Right ventricle myocardium inferior (tissue), 1 donor: ENCODE measurements at places on chromosomes 2 and 18.

- DNase-seq, result no peak
Measured at GRCh38 chr2:132774189-132774588, 104.2 kb upstream of the LYPD1 start.

- DNase-seq, result no peak
Measured at GRCh38 chr2:231204146-231204545, 5.7 kb downstream of the ARMC9 start.

GRCh38 chr2:74028290-74028689 lies 43.6 kb downstream of the TET3 start:
- DNase-seq, result no peak

DNA sequence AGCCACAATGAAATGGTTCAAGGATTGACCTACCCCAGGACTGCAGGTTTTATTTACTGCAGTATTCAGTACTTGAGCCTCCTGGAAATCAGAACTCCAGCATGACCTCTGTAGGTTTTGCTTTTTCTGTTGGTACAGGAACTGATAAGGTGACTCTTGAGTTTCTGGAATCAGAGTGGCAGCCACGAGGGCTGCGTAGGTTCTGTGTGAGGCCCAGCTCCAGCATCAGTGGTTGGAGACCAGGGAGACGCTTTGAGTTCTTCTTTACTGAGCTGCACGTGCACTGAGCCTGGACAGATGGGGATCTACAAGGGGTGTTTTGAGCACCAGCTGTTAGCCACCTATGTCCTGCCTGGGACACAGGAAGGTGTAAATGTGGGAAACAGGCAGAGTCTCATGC lies 222.7 kb upstream of the EPAS1 start:
- DNase-seq, result no peak

DNA sequence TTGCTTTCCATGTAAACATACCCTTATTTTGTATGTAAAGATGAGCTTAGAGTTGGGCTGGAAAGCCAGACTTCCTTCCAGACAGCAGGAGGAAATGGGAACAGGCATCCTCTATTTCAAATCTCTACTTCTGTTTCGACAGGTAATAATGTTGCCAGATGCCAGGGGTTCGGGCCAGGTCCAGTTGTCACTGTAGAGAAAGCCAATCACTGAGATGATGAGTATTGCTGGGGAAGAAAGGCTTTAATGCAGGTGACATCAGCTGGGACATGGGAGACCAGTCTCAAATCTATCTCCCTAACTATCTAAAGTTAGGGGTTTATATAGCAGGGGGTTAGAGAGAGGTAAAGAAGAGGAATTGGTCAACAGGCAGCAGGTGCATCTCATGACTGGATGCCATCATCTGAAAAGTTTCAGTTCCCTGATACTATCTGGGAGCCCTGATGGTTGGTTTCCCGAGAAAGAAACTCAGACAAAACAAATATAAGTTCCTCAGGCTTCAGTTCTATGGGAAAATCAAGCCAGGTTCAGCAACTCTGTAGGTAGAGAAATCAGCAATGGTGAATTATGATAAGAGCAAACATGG lies 9.3 kb upstream of the MTCL1 start:
- DNase-seq, result no peak

GRCh38 chr2:216394881-216395280 lies 17.4 kb upstream of the SMARCAL1 start:
- no peak for DNase-seq

GRCh38 chr18:30415903-30416302 lies 626.6 kb downstream of the DSC3 start:
- DNase-seq, result no peak

DNA sequence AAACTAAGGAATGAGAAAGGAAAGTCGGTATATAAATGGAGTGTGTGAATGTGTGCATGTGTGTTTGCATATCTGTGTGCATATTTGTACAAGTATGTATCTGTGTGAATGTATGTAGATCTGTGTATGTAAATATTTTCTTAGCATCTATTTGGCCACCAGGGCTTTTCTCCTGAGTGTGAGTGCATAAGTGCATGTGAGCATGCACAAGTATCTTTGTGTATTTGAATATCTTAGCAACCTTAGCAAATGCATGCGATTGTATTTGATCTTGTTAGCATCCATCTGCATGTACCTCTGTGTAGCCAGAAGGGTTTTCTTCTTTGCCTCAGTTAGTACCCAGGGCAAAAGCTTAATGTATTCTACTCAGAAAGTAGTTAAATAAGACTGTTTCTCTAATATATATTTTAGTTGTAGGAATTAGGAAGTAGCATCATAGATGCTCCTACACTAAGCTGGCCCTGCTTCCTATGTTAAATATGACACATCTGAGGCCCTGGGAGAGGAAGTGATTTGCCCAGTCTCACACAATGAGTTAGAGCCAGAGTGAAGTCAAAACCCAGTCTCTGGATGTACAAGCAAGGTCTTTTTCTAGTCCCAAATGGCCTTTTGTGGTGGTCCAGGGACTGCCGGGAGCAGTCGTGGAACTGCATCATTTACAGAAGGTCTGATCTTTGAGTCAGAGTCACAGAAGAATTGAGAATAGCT lies 9.2 kb downstream of the FKBP1B start:
- no peak for DNase-seq

DNA sequence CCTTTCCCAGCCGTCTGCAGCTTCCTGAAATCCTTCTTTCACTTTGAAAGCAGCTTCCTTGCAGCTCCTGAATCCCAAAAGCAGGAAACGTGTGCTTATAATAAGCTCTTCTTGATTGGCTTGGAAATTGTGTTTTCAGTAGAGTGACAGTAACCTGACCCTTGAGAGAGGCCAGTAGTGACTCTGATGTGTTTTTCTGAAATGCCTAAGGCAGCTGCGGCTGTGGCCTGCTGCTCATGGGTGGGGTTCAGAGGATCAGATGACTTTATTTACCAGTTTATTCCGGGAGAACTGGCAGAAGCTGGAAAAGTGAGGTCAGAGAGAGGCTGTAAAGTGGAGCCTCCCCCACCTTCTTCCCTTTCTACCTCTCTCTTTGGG lies 31.9 kb upstream of the RPIA start:
- DNase-seq, result no peak

- no peak for DNase-seq
Measured at GRCh38 chr18:79445696-79446561, 50.2 kb downstream of the NFATC1 start.

DNA sequence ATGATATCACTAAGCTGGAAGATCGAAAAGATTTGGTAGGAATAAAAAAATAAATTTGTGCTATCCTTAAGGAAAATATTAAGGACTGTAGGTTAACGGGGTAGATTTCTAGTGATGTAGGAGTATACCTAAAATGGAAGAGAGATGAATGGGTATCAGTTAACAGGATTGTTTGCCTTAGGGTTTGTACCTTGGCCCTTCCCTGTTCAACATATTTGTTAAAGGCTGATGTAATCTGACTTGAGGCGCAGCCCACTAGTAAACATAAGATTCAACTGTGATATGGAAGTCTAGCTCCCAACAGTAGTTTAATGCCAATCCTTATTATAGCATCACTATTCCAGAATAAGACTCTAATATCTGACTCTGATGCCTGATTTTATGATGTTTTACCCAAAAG lies 685.2 kb downstream of the DCC start:
- DNase-seq, result no peak

GRCh38 chr2:133541797-133542196 lies 26.5 kb downstream of the NCKAP5 start:
- DNase-seq, result no peak

GRCh38 chr2:32135409-32135808 lies 30.3 kb upstream of the SLC30A6 start:
- no peak for DNase-seq

DNA sequence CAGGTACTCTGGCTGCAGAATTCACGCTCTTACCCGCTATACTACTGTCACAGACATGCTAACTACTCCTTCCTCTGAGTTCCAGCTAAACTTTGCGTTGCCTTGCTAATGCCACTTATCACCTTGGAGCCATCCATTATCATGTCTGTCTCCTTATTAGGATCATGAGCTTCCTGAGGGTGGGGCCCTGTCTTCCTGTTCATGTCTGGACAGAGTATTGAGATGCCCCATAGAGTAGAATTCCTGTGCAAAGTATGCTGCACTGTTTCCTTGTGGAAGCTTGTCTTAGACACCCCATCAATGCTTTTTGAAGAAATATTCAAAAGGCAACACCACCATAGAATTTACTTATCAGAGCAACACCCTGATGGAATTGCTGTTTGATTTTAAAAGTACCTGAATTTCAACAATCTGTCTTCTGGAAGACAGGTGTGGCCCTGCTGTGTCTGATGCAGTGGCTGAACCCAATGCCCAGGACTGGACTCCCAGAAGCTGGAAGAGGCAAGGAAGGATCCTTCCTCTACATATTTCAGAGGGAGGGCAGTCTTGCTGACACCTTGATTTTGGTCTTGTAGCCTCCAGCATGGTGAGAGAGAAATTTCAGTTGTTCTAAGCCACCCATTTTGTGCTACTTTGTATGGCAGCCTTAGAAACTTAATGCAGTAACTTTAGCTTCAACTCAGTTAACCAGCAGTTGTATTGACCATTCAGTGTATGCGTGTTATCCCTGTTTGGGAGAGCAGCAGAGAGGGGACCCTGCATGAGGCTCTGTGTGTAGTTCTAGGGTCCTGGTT lies 5.6 kb downstream of the LAMA3 start:
- DNase-seq, result no peak

DNA sequence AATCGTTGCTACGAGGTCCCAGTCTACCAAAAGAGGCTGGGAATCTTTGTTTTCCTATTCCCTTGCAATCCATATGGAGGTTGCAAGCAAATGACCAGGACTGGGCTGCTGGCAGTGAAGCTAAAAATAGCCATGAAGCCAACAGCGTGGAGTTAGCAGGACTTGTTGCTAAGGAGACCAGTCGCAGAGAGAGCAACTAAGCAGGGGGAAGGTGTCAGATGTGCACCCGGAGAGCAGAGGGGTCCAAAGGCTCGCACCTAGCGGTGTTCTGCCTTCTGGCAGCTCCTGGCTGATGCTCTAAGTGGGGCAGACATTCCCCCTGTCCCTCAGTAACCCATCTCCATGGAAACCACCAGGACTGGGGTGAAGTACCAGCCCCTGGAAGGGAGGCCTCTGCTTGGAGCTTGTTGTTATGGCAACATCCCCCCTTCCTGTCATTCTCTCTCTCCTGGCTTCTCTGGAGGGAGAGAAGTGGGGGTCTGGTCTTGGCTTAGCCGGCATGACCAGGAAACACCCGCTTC lies 84.6 kb downstream of the DNMT3A start:
- peak; percentile 62 for DNase-seq

DNA sequence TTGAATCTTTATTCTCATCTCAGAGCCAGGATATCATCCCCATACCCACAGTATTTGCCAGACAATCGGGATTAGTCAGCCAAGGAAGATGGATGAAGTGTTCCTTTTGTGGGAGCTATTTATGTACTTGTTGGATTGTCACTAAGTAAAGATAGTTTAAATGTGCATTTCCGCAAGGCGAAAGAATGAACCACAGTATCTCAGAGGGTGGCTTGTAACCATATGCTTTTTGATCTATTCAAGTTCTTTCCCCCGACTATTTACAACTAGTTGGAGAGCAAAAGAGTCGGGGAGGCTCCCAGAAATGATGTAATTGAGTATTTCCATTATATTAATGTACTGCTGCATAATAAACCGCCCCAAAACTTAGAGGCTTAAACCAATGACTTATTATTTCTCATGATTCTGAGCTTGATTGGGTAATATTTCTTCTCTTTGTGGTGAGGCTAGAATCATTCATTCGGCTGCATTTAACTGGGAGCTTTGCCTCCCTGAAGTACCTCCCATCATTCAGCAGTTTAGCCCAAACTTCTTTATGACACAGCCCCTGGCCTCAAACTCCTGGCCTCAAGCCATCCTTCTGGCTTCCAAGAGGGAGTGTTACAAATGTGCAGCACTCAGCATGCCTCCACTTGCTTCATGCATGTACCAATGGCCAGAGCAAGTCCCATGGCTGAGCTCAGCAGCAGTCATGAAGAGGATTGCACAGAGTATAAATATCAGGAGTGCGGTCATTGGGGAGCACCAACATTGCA lies 423.7 kb downstream of the METTL4 start:
- DNase-seq, result peak; percentile 67

DNA sequence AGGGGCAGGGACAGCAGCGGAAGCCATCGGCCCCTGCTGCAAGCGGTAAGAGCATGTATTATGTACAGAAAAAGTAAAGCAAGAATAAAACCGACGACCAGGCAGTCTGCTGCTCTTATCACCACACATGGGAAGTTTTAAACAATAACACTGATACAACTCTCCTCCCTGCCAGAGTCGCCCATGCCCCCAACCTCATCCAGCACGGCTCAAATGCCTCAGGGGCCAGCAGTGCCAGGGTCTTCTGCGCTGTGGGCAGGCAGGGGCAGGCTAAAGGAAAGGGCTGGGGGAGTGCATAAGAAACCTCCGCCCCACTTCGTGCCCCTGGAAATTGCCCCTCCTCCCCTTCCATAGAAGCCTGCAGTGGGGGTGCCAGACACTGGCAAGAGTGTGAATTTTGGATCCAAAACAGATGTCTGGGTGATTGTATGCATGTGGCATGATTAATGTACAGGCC lies 10.1 kb downstream of the TEX51 start:
- DNase-seq, result no peak

DNA sequence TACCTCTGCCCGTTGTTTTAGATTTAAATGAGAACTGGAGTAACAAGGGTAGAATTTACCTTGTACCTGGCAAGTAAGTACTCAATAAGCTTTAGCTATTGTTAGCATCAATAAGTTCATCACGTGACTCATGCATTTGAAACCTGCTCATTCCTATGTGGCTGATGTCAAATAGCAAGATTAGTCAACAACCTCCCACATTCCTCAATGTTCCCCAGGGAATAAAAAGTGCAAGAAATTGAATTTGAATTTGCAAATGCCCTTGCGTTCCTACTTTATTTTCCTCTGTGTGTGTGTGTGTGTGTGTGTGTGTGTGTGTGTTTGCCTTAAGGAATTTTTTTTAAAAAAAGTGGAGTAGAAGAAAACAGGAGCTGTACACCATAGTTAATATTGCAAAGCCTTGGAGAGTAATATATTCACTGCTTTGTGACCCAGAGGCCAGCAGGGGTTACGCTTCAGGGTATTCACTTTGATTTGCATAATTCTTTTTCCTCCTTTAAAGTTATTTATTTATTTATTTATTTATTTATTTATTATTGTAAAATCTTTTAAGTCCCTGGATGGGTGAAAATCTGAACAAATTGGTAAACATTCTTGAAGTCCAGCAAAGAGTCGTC lies 43.9 kb upstream of the DNAH7 start:
- no peak for DNase-seq

DNA sequence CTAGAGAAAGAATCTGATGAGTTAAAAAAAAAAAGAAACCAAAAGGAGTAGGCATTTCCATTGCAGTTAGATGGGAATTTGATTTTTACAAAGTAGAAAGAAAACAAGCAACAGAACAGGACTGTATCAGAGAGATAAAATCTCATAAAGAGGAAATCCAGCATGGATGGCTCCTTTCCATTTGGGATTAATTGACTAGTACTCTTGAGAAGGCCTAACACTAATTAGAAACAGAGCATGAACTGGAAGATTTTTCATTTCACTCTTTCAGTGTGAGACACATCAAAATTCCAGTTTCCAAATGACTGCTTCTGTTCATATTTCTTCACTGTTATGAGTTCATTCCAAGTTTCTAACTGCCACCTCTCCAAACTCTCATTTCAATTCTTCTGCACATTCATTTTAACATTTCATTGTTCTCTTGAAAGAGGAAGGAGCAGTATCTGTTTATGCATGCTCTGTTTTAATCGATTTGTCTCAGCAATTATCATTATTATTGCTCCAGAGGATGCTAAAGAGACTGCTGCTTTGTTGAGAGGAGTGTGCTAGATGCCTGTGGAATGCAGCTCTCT lies 108.8 kb upstream of the PIEZO2 start:
- DNase-seq, result no peak

GRCh38 chr2:224180810-224181209 lies 141.7 kb upstream of the SERPINE2 start:
- DNase-seq, result no peak

GRCh38 chr18:10012526-10012925 lies 98.7 kb downstream of the VAPA start:
- DNase-seq, result no peak

- no peak for DNase-seq
Measured at GRCh38 chr2:12594590-12594989, 122.1 kb upstream of the TRIB2 start.
